ENCODE measurements at places on chromosomes 3 and 15.

DNA sequence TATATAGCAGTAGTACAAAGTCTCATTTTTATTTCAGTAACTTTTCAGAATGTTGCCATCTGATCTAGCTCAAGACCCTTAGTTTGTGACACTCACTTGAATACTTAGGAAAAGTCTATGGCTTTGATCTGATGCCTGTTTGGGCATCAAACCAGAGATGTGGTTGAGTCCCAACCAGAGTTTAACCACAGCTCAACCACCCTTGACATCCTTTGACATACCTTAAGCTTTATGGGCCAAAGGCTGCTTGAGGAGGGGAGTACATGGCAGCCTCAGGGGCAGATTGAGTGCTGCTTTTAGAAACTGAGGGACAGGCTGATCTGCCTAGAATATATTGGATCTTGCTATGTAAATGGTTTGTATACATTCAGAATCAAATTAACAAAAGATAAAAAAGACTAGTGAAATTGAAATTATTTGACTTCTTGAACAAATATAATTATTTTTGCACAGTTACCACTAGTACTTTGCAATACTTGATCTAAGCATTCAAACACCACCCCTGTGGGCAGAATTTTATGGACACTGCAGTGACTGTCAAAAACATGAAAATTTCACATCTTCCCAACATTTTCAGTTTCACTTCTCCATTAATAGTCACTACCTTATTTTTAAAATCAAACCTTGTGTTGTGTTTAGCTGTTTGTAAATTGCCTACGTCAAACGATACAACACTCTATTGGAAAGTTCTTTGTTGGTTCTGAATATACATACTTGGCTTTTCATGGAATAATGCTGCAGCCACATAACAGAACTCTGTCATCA lies 199.8 kb downstream of the UBE2E2 start:
- DNase-seq: no peak

- no peak for DNase-seq
Measured at GRCh38 chr3:89300526-89300925, 193.1 kb downstream of the EPHA3 start.

DNA sequence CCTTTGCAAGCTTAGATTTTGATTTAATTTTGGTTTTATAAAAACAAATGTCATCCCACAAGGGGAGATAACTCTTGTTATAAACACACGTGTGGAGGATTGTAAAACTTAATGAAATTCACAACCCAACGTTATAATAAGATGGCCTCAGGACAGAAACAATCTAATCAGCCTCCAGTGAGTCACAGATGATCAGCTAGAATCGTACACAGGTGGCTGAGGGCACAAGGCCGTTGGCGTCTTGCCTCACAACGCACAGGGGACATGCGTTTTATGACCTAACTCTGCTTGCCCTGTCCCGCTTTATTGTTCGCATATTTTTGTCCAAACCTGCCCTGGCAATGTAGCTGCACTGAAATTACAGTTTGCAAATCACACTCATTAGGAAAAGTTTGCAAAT lies 121.9 kb upstream of the PDZRN3 start:
- DNase-seq: no peak

GRCh38 chr3:15355086-15355485 lies 22.7 kb upstream of the SH3BP5 start:
- DNase-seq: no peak

DNA sequence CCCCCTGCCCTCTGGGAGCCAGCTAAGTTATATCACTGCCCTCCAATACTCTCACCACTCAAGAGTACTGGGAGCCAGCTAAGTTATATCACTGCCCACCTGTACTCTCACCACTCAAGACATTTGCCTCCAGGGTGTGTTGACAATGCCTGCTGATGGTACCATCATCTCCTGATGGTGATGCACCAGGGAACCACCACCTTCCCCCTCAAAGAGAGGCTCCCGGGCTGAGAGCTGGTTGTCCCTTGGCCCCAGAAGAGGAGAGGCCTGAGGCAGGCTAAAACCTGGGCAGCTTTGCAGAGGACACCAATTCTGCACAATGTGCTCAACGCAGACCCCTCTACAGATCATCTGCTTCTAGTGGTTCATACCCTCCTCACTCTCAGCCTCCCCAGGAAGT lies 7.5 kb upstream of the HAPLN3 start:
- DNase-seq: no peak

DNA sequence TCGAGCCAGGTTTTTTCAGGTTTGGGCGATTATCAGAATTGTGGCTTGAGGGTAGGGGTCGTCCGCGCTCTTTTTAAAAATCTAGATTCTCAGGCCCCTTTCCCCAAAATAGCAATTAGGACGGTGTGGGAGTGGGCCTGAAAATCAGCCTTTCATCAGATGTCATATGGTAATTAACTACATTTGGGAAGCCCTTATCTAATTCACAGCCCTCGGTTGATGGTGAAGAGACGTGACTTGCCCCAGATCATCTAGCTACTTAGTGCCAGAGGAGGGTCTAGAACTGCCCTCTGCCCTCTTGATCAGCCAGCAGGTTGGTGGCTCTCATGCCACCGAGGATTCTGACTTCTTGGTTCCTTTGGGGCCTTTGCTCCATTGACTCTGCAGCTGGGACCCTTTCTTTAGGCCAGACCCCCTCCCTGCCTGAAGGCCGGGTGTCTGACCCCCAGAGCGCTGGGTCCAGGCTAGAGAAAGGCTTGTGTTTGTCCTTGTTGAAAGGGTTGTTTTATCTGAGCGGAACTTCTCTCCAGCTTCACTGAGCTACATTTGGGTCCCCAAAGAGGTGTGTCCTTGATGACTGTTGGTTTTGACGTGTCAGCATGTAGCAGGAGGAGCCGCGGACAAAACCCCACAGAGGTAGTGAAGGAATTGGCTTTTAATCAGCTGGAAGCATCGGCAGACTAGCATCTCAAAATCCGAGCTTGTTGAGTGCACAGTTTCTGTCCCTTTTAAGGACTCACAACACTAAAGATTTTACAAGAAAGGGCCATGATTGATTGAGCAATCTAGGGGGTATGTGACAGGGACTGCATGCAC lies 857 bp downstream of the AEN start:
- peak; percentile 35 for DNase-seq

GRCh38 chr15:43525131-43525530 lies 7.7 kb downstream of the MAP1A start:
- DNase-seq: no peak

DNA sequence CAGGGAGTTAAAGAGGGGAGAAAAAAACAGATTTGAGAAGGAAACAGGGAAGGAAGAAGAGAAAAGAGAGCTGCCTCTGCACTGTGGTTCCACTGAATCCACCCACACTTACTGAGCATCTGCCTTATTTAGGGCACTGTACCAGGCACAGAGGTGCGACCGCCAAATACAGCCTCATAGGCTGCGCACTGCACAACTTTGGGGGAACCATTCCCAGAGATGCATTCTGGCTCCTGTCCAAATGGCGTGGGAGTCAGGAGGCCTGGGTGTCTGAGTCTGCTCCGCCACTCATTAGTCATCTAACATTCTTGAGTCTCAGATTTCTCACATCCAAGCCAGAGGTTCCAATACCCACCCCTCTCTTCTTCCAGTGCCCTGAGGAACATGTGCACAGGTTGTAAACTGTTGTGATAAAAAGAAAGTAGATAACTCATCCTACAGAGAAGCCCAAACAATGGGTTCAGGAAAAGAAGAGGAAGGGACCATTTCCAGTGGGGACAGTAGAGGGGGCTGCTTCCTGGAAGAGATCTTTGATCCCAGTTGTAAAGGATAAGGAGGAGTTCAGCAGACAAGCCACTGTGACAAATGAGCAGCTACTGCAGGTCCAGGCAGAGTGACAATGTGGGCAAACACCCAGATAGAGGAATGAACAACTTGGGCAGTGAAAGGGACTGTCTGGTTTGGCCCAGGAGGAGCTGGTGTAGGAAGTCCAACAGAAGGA lies 254.6 kb downstream of the UACA start:
- DNase-seq: peak; percentile 23

DNA sequence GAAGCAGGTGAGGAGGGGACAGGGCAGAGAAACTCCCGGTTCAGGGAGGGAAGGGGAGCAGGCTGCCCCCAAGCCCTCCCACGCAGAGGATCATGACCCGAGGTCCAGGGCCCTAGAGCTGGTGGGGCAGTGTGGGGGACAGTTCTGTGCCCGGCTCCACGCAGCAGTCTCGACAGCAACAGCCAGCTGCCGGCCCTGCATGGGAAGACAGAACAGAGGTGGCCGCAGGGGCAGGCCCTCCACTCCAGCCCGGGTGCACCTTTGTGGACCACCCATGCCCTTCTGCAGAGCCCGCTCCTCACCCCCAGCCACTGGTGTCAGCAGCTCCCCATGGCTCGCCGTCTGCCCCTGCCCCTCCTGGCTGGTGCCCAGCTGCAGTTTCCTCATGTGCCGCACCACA lies 7.7 kb downstream of the OGG1 start:
- no peak for DNase-seq

- DNase-seq: no peak
Measured at GRCh38 chr3:35389907-35390306, 249.4 kb upstream of the ARPP21 start.

- no peak for DNase-seq
Measured at GRCh38 chr3:189322339-189322738, 150.6 kb downstream of the TPRG1 start.

DNA sequence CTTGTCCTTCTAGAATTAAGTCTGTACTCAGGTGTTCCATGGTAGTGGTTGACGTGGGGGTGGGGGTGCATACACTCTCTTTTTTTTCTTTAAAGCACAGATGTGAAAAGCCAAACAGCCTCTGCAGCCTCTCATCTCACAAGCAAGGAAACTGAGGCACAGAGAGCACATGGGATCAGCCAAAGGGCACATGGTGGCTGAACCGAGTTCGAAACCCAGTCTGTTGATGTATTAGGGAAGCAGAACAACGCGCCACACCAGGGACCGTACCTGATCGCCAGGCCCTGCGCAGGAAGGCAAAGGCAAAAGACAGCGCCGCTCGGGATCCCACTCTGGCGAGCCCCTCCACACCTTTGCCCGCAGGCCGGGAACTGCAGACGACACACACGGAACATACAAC lies 47.3 kb downstream of the HERC2 start:
- DNase-seq: no peak

GRCh38 chr3:118332699-118333098 lies 701.9 kb downstream of the IGSF11 start:
- no peak for DNase-seq

- DNase-seq: no peak
Measured at GRCh38 chr15:56991017-56991416, 72.6 kb downstream of the TCF12 start.

DNA sequence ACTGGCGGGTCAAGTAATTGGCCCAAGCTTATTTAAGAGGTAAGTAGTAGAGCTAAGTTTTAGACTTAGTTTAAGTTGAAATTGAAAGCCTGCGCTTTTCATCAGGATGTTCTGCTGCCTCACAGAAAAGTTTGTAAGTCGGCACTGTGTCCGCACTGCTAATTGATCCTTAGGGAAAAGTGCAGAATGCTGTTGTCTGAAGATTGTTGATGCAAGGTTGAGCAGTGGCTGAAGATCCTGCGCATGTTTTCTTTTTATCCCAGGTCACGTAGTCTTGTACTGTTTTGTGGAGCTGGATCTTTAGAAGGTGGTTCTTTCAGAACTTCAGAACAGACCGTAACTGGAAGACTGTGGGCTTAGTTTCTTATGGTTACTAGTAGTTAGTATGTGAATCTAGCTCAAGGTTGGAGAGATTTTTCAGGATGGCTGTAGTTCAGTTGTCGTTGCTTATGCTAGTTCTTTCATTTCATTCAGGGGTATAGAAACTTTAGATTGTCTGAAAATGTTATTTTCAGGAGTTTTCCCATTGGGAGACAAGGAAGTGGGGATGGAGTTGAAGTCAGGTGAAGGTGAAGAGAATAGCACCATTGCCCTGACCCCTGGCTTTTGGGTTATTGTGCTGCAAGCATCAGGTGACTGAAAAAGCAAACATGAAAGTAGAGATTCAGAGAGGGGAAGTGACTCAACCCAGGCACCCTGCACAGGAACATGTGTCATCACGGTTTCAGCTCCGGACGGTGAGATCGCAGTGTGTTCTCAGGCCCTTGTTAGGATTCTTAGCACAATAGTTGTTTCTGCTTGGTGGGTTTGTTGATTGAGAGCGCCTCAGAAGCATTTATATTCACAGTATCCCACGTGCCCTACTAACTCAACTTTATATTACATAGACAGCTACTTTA lies 32.8 kb downstream of the AKAP13 start:
- DNase-seq: peak; percentile 71

GRCh38 chr15:66390678-66391077 lies 4.0 kb downstream of the MAP2K1 start:
- no peak for DNase-seq

- DNase-seq: no peak
Measured at GRCh38 chr3:9255976-9256375, 6.5 kb upstream of the SRGAP3 start.

DNA sequence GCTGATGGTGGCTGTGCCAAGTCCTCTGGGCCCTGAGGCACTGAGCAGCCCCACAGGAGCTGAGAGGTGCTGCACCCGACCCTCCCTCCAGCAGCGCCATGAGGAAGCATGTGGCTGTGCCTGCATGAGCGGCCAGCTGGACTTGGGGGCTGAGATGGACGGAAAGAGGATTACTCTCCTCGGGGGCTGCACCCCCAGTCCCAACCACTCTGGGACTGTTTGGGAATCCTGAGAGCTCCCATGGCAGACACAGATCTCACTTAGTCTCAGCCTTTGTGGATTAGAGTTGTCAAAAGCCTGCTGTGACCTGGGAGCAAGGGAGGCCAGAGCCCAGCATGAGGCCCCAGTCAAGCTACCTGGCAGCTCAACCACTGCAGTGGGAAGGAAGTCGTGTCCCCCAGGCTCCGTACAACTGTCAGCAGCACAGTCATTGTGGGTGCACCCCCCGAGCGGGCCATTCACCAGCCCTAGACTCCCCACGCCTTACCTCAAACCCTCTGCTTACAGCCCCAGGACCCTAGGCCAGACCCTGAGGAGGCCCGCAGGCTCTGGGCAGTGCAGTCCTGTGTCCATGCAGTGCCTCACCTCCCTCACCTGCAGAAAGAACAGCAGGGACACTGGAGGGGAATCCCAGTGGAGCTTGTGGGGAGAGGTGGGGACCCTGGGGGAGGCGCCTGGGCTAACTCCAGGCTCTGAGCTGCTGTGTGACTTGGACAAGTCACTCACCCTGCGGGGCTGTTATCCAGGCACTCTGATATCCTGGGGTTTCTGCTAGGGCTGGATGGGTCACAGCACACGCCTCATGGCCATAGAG lies 17.1 kb downstream of the PRR23E start:
- no peak for DNase-seq
